ENCODE measurements at places on chromosomes 7 and 10. TPM values are rescaled to one million over a fixed set of nuclear protein-coding genes. Genes with fewer than 3 reads are reported as not detected.
A peak's percentile ranks its signal among the peaks of the same experiment; 100 is the strongest.

DNA sequence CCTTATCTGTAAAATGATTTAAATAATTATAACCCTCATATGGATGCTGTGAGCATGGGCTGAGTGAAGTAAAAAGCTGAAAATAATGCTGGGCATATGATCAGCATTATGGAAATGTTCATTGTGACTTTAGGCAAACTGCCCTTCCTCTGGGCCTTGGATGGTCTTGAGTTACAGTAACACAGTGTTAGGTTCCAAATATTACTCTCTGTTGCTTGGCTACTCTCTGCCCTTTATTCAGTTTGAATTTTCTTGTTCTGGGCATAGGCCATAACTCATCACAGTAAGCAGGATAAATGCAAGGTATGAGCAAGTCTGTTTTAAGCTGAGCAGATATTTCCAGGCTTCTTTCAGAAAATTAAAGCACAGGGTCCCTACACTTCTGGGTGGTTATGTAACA is 868.0 kb downstream of the KCNMA1 start:
- H3K27ac ChIP-seq = no peak overlapping the region
- no peaks in the 10 kb centered on the region for H3K36me3 ChIP-seq
- no peak for DNase-seq
- H3K4me1 ChIP-seq = no peaks in the 10 kb centered on the region
- no peak overlapping the region for H3K4me3 ChIP-seq

- peaks cover 27% of the 10 kb centered on the region for H3K4me1 ChIP-seq
- no peaks in the 10 kb centered on the region for H3K36me3 ChIP-seq
- H3K27ac ChIP-seq = no peak overlapping the region
- no peak overlapping the region for H3K4me3 ChIP-seq
- H3K27me3 ChIP-seq = no peaks in the 10 kb centered on the region
Measured at GRCh38 chr10:62000726-62001125, 99.2 kb downstream of the ARID5B start.

GRCh38 chr10:70838270-70838805 is 22.6 kb downstream of the SGPL1 start:
- peaks cover 6% of the 10 kb centered on the region for H3K4me1 ChIP-seq
- no peak overlapping the region for H3K4me3 ChIP-seq
- no peak overlapping the region for H3K27ac ChIP-seq
- DNase-seq = no peak
- H3K27me3 ChIP-seq = no peaks in the 10 kb centered on the region
- no peaks in the 10 kb centered on the region for H3K36me3 ChIP-seq

DNA sequence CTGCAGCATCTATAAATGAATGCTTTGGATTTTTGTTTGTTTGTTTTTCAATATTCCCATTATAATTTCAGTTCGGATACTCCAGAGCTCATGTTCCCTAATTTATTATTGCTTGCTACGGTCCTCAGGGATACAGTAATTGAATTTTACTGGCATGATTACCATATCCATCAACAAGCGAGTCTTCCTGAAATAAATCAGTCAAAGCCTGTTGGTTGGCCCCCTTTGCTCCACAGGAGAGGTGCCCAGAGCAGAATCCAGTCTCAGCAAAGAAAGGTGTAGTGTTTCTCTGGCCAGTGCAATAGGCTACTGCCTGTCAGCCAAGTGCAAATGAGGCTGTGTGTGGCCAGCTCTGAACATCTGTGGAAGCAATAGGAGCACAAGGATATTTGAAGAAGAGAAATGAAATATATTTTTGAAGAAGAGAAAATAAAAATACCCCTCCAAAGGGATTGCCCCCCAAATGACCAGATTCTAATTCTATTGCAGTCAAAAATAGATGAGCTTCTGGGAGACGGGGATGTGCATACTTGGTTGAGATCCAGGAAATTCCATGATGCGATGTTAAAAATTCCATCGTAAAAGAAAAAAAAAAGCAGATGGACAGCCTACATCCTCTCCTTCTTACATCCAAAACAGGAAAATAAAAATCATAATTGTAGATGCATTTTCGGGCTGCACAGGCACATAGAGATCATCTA is 18.1 kb downstream of the TRIL start:
- no peaks in the 10 kb centered on the region for H3K4me1 ChIP-seq
- H3K4me3 ChIP-seq = no peak overlapping the region
- no peaks in the 10 kb centered on the region for H3K27me3 ChIP-seq
- no peaks in the 10 kb centered on the region for H3K36me3 ChIP-seq
- no peak overlapping the region for H3K27ac ChIP-seq

GRCh38 chr7:105098863-105099515 is 85.0 kb downstream of the KMT2E start:
- H3K27me3 ChIP-seq = no peaks in the 10 kb centered on the region
- H3K27ac ChIP-seq = no peak overlapping the region
- peaks cover 39% of the 10 kb centered on the region for H3K4me1 ChIP-seq
- no peak overlapping the region for H3K4me3 ChIP-seq
- no peak for DNase-seq
- H3K36me3 ChIP-seq = peaks cover 53% of the 10 kb centered on the region

GRCh38 chr10:80405626-80406025 is 2.7 kb upstream of the PRXL2A start:
- no peak overlapping the region for H3K4me3 ChIP-seq
- no peaks in the 10 kb centered on the region for H3K27me3 ChIP-seq
- no peaks in the 10 kb centered on the region for H3K36me3 ChIP-seq
- H3K27ac ChIP-seq = no peak overlapping the region

- DNase-seq = peak; percentile 88
- no peak overlapping the region for H3K27ac ChIP-seq
- no peaks in the 10 kb centered on the region for H3K4me1 ChIP-seq
- H3K4me3 ChIP-seq = no peak overlapping the region
- no peaks in the 10 kb centered on the region for H3K36me3 ChIP-seq
Measured at GRCh38 chr10:131323880-131324279, 12.4 kb upstream of the TCERG1L start.

GRCh38 chr7:8396294-8396693 is 37.1 kb upstream of the NXPH1 start:
- H3K4me3 ChIP-seq = no peak overlapping the region
- H3K27ac ChIP-seq = no peak overlapping the region
- no peaks in the 10 kb centered on the region for H3K27me3 ChIP-seq
- H3K36me3 ChIP-seq = no peaks in the 10 kb centered on the region
- H3K4me1 ChIP-seq = no peaks in the 10 kb centered on the region

- no peak overlapping the region for H3K4me3 ChIP-seq
- no peaks in the 10 kb centered on the region for H3K27me3 ChIP-seq
- H3K36me3 ChIP-seq = no peaks in the 10 kb centered on the region
Measured at GRCh38 chr7:131900785-131901287, 344.4 kb upstream of the PODXL start.

DNA sequence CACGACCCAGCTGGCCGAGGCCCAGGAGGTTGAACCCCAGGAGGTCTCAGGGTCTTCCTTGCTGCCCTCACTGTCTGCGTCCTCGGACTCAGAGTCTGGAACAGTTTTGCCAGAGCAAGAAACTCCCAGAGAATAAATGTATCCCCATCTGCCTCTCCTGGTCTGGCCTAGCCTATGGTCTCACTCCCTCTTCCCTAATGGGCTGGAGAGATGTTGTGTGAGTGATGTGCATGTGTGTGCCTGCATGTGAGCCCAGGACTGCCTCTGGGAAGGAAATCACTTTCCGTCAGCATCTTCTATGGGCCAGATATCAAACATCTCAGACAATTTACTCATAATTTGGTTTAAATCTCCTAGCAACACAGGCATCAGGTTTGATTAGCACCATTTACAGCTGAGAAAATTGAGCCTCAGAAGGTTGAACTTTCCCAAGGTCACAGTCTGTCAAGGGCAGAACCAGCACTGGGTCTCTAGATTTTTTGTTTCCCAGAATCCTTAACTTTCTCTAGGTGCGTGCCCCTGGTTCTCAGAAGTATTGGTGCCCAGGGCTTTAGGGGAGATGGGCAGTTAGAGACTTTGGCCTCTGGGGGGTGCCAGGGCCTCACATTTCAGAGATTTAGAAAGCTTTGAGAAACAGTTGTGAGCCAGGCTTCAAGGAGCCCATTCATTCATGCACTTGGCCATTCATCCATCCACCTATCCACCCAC is 4.9 kb downstream of the TMEM270 start:
- DNase-seq = no peak
- no peak overlapping the region for H3K4me3 ChIP-seq
- no peaks in the 10 kb centered on the region for H3K36me3 ChIP-seq
- no peak overlapping the region for H3K27ac ChIP-seq
- peaks cover 17% of the 10 kb centered on the region for H3K4me1 ChIP-seq

GRCh38 chr10:5711642-5712041 is 27.0 kb downstream of the TASOR2 start:
- DNase-seq = no peak
- H3K27ac ChIP-seq = no peak overlapping the region
- H3K36me3 ChIP-seq = no peaks in the 10 kb centered on the region
- peak overlapping the region; percentile 19 for H3K4me3 ChIP-seq

The C10orf62 gene
- not detected for total RNA-seq

The EPO gene
- not detected for total RNA-seq

The UNCX gene
- not detected for total RNA-seq

The RPEL1 gene
- 0.17 TPM for total RNA-seq

The NOLC1 gene
- 83.8 TPM for total RNA-seq

The MSMB gene
- not detected for total RNA-seq

Data from esophagus muscularis mucosa (tissue), 4 donors.